ENCODE measurements at places on chromosomes 2 and 18.

DNA sequence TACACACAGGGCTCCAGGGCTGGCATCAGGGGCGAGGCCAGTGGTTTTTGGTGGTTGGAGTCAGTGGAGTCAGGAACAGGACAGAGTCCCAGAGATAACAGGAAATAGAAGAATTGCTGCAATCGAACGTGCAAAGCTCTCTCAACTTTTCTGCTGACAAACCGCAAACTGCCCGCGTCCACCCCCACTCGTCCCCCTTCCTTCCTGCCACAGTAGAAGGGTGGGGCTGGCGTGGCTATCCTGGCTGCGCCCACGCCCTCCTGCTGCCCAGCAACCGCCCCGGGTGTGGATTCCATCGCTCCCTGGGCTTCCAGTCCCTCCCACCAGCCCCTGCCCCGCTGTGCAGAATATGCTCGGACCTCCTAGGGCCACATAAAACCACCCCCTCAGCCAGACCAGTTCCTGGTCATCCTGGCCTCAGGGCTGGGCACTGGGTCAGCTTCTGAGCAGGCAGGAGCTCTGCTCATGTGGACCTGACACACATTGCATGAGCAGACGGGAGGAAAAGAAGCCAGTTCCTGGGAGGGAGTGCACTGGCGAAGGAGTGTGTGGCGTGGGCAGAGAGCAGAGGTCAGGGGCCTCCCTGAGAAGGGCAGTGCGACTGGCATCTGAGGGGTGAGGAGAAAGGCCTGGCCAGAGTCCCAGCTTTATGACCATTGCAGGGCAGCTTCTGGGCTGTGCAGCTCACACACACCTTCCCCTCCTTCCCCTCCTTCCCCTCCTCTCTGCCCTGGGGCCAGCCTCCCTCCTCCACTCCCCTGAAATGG lies 85.4 kb upstream of the ATG16L1 start:
- no peak for DNase-seq

- DNase-seq: no peak
Measured at GRCh38 chr2:146228466-146229058, 1616.3 kb upstream of the ACVR2A start.

- no peak for DNase-seq
Measured at GRCh38 chr18:13536578-13536977, 189.8 kb downstream of the FAM210A start.

GRCh38 chr2:80638783-80639182 lies 334.2 kb upstream of the LRRTM1 start:
- DNase-seq: no peak

- peak; percentile 30 for DNase-seq
Measured at GRCh38 chr2:65228263-65228750, 676 bp downstream of the ACTR2 start.

DNA sequence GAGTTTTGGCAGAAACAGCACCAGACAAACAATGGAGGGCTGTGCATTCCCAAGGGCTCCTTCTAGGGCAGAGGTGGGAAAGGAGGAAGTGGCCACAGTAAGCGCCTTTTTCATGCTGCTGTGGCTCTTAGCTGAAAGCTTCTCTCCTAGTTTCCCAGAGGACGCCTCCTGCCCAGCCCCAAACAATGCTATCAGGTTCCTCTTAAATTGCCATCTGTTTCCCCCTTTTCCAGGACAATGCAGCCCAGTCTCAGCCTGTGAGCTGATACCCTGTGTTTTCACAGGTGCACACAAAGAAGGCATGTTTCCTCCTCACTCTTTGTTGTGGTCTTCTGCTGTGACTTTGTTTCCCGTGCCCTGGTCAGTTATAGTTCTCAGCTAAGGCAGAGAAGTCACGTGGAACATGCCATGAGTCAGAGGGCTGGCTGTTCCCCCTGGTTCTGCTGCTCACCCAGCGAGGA lies 5.4 kb upstream of the FAM124B start:
- no peak for DNase-seq

GRCh38 chr2:8438996-8439395 lies 242.9 kb upstream of the ID2 start:
- DNase-seq: no peak

- DNase-seq: no peak
Measured at GRCh38 chr2:236047886-236048540, 120.2 kb downstream of the GBX2 start.

- DNase-seq: no peak
Measured at GRCh38 chr18:76013057-76013456, 482.0 kb downstream of the ZNF516 start.

DNA sequence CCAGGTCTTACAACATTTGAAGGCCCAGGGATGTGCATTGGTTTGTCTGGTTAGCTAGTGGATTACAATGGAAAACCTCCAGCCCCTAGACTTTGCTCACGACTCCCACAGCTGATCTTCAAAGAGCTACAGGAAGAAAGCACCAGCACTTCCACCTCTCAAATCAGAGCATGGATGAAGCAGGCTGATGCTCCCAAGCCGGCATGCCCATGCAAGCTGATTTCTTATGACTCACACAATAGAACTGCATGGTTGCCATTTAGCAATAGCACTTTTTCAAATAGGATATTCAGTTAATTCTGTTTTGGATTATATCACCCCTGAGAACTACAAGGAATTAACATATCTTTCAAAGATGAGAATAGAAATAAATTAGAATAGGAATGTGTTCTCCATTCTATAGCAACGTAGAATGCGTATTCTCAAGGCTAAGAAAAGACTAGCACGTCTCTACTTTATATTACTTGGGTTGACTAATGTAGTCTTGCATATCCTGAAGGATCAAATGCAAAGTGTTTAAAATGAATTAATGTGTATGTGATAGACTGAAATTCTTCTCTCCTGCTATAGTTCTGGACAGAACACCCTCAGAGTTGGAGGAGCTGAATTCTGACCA lies 292.4 kb downstream of the TRIB2 start:
- DNase-seq: no peak

DNA sequence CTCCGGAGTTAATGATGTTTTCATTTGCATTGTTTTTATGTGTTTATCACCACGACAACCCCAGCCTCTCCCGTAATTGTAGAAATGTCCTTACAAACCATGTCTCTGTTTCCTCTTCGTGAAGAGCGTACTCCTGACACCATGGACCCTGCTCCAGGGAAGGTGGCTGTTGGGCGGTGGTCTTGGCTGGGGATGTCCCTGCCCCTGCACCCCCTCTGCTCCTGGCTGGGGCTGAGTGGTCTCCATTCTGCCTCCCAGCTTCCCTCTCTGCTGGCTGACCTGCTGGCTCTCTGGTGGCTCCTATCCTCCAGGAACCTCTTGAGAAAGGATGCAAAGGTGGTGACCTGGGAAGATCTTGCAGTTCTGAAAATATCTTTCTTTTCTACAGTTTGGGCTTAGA lies 81.1 kb downstream of the ASB1 start:
- DNase-seq: no peak

GRCh38 chr2:230947908-230948365 lies 22.9 kb upstream of the GPR55 start:
- no peak for DNase-seq

DNA sequence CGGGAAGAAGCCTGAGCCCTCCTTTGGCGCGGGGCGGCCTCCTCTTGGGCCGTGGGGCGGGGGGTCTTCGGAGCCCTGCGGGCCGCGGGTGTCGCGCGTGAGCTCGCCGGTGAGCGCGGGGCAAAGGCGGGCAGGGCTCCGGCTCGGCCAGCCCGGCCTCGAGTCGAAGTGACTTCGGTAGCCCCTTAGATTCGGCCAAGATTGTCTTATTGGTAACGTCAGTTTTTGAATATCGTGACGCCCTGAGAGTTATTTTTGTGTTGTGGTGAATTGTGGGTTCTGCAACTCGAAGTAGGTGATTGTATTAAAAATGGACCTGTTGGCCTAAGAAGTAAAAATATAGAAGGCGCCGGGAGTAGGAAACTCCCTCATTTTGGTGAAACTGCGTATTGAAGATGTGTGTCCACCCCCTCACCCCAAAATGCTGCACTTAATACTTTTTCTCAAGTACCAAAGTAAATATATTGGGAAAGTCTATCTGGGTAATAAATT lies 669 bp downstream of the MARCHF7 start:
- DNase-seq: no peak

GRCh38 chr2:88170472-88170892 lies 336 bp downstream of the THNSL2 start:
- no peak for DNase-seq

DNA sequence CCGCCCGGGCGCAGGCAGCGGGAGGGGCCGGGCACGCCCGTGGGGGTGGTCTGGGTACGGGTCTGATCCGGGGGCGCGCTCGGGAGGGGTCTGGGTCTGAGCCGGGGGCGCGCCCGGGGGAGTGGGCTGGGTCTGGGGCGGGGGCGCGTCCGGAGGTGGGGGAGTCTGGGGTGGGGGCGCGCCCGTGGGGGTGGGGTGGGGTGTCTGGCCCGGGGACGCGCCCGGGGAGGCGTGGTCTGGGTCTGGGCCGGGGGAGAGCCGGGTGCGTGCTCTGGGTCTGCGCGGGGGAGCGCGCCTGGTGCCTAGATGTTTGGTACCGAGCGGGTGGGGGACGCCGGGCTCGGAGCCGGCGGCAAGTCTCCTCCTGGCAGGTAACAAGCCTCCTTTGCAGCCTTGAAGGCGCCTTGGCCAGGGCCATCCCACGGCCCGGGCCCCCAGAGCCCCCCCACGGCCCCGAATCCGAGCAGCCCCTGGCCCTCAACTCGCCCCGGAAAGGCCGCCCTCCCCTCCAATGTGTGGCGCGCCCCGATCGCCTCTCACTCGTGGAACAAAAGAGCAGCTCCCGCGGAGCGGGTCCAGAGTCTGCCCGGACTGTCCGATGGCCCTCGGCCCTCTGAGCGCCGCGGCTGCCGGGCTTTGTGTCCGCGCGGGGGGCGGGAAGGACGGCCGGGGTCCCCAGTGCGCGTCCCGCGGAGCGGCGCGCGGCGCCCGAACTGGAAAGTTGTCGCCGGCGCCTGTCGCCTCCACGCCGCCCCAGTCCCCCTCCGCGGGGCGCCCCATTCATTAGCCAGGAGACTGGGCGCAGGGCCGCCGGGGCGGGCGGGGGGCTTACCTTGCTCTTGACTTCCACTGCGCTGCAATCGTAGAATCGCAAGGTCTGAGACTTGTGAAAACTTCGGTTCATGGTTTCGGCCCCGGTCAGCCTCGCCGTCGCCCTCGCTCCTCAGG lies 595 bp downstream of the PARD6G start:
- DNase-seq: no peak

DNA sequence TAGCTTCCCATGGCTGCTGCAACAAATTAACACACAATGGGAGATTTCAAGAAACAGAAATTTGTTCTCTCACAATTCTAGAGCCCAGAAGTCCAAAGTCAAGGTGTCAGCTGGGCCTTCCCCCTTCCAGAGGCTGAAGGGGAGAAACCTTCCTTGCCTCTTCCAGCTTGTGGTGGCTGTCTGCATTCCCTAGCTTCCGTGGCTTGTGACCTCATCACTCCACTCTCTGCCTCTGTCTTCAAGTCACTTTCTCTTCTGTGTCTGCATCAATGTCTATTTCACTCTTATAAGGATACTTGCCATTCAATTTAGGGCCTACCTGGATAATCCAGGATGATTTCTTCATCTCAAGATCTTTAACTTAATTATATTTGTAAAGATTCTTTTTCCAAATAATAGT lies 16.8 kb upstream of the SRBD1 start:
- no peak for DNase-seq

DNA sequence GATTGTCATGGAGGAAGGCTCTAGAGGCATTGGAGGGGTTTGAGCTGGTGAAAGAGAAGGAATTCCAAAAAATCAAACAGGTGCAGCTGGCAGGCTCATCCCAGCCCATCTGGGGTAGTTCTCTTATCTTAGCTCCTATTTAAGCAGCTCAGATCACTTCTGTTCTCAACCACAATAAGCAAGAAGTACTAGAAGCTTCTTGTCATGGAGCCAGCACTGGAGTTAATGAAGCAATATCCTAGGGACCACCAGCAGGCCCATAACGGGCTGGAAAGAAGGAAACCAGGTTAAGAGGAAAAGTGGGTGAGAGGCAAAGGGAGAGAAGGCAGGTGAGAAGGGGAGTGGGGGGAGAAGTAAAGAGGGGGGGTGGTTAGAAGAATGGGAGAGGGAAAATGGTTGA lies 100.7 kb upstream of the ZFP36L2 start:
- DNase-seq: no peak

DNA sequence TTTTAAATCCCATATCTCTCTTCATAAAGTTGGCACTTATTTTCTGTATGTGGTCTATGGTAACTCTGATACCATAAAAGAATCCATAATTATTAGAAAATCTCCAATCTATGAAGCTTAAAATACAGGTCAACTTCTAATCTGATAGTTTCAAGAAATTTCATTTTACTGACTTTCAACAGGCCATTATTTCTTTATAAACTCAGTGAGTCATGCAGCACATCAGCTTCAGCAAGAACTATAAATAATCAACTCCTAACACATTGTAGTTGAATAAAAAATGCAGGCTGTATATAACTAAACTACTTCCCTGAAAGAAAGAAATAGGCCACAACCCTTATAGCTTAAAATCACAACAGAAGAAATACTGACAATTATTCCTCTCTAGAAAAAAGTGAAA lies 204.3 kb upstream of the CCDC150 start:
- DNase-seq: no peak

- DNase-seq: no peak
Measured at GRCh38 chr2:216501854-216502253, 3.2 kb downstream of the RPL37A start.

GRCh38 chr18:79904357-79905147 lies 46.9 kb downstream of the SLC66A2 start:
- DNase-seq: no peak

GRCh38 chr2:25405611-25406295 lies 64.0 kb upstream of the DNMT3A start:
- DNase-seq: no peak

- DNase-seq: no peak
Measured at GRCh38 chr2:25000503-25001324, 29.0 kb upstream of the DNAJC27 start.

- DNase-seq: no peak
Measured at GRCh38 chr2:18861951-18862350, 272.6 kb upstream of the NT5C1B start.

GRCh38 chr2:152493417-152493816 lies 158.4 kb downstream of the FMNL2 start:
- no peak for DNase-seq

DNA sequence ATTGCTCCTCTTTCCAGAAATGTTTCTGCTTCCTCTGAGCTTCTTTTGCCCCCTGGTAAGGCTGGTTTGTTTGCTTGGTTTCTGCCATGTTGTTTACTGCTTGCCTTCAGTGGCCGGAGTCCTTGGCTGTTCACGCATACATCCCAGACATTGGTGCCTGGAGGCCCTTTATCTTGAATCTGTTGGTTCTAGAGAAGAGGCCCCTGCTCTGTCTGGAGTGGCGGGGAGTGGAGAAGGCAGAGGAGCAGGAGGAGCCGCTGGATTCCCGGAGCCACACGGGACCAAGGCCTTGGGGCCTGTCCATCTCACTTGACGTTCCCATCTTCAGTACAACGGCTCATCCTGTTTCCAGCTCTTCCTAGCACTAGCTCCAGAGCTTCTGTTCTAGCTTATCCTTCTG lies 77.2 kb upstream of the PXDN start:
- DNase-seq: no peak

DNA sequence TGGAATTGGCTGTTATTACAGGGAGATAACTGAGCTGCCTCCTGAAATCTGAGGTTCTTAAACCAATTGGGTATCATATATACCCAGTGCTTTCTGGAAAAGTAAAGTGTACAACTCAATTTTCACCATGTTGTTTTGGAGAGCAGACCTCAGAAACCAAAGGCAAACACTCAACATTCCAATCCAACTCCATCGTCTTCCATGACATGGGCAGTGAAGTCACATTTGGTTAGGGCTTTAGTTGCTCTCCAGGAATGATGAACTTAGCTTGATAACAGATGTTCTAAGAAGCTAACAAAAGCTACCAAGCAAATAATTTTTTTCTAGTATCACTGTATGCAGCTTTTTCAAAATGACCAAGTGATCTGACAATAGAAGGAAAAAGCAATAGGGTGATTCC lies 107.0 kb upstream of the SLC35G4 start:
- no peak for DNase-seq

GRCh38 chr2:155157711-155158110 lies 459.2 kb downstream of the KCNJ3 start:
- DNase-seq: no peak

Data from central memory CD8-positive, alpha-beta T cell (primary cell).